HTR-8/SVneo (cell line): ENCODE measurements at places on chromosomes 4 and X.
A peak's percentile ranks its signal among the peaks of the same experiment; 100 is the strongest.

GRCh38 chrX:71053217-71053621, 14.9 kb downstream of the SNX12 start:
- DNase-seq: no peak

DNA sequence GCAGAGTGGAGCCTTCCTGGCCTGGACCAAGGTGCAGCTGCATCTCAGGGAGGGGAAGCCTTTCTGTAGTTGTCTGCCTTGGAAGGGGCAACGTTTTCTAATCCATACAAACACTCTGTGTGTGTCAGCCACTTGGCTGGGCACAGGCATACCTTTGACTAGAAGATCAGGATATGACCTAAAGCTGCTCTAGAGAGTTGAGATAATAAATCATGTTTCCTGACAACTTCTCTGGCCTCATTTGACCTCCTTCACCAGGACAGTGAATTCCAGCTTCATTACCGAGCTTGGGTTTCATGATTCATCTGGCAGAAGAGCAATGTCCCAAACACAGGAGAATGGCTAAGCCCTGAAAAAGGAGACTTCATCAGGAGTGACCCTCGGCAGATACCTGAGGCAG, 89.6 kb upstream of the KIT start:
- DNase-seq: peak; percentile 67

DNA sequence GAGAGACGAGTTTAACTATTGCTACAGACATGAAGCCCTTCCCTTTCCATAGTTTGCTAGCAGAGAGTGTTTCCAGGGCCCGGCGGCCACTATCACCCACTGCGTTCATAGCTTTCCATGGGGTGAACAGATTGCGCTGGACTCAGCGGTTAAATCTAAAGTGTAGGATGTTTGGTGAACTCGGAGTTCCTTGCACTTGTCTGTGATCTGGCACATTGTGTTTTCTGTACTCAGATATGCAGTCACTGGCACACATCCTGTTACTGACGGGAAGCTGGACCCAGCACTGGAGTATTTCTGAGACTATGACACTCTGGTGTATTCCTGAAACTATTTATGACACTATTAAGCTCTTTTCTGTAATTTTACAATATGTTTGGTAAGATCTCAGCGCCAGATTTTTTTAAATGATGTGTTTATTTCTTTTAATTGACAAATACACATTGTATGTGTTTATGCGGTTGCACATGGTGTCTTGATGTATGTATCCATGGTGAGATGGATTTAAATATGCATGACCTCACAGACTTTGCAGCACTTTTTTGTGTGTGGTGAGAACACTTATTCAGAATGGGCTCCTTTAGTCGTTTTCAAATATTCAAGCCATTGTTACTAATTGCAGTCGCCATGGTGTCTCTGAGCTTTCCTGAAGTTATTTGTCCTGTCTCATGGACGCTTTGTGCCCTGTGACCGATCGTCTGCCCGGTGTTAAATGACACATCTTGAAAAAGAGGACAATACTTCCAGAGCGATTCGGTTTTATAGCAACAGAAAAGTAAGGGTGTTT, 14.1 kb downstream of the CD99 start:
- no peak for DNase-seq

DNA sequence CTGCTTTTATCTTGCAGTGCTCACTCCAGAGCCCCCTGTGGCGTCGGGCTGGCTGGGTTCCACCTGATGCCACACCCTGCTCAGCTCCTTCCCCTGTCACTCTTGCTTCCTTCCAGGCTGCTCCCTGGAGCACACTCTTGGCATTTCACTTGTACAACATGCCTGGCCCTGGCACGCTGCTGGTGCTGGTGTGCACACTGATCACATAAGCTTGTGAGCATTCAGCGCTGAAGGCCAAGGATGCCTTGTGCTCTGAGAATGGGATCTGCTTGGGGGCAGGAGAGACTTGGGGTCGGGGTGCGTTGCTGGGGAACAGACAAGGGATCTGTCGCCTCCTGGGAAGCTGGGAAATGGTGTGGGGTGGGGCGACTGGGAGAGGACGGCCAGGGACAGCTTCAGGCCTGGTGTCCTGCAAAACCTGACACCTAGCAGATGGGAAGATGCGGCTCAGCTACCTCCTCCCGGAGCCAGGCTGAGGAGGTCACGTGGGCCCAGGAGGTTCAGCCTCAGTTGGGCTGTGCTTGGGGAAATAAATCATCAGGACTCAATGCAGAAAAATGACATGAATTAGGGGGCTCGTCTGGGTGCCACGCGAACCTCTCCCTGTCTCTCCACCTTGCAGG, 108.5 kb downstream of the PHKA2 start:
- no peak for DNase-seq

GRCh38 chrX:129637217-129638109, 17.3 kb downstream of the APLN start:
- DNase-seq: peak; percentile 24

GRCh38 chr4:165112368-165113121, at the start of gene TMEM192:
Gene TMEM192, minus strand, starts transcription at chr4:165112860. Its CDS starts 87 bp downstream, at chr4:165112773.
- DNase-seq: peak; percentile 94
